Activated CD8-positive, alpha-beta memory T cell treated with anti-CD3 and anti-CD28 coated beads for 1 hour (primary cell): ENCODE measurements at places on chromosomes 4 and X.

DNA sequence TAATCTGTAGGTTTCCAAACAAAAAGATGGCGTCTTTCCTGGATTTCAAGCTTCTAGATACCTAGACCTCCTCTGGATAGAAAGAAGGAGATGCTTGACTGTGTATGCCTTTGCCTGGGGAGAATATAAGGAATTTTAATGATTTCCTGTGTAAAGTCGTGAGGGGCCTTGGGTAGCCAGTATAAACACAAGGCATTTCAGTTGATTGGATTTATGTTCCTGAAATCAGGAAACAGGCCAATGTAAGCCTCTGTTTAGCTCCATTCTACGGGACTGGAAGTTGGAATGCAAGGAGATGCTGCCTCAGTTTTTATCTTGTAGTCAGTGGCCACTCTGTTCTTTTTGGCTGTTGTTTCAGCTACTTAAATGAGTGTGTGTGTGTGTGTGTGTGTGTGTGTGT is 137.2 kb downstream of the GUCY2F start:
- no peak for DNase-seq

- DNase-seq, result peak; percentile 27
These were observed 78.0 kb upstream of the DRD5 start for GRCh38 chr4:9703391-9703790.

DNA sequence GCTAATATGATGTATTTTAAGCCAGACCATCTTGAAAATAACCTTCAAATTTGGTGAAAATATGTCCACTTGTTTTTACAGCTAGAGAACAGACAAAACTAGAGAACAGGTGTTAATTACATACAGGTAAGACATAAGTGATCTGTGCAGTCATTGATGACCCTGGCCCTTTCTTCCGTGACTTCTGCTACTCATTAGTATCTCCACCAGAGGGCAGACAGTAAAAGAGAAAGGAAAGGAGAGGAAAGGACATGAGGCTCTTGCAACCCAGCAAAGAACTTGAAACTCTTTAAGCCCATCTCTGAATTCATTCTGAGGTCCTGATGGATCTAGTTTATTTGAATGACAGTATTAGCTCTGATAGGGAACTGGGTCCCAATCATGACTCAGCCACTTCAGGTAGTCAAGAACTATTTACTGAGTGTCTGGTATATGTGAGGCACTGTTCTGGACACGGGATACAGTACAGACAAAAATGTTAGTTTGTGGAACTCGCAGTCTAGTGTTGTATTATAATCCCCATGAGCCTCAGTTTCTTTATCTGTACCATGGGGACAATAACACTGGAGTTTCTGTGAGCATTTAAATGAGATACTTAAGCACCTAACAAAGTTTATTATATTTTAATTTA is 121.0 kb upstream of the TEX13D start:
- DNase-seq, result no peak

- no peak for DNase-seq
These were observed 51.5 kb upstream of the TBC1D9 start for GRCh38 chr4:140807491-140808252.

DNA sequence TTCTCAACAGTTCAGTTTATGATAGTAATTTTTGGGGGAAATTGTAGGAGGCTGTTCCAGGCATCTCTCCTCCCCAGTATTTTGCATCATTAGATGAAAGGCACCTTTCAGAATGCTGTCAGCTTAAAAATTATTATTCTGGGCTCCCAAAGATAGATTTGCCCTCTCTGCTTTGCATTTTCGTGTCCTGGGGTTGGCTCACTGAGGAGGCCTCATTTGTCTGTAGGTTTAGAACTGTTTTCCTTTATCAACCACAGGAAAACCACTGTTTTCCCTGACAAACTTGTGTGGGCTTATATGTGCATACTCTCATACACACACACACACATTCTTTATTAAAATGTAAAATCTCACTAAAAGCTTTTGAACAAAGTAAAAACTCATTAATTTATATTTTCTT is 197.2 kb upstream of the VCX3A start:
- no peak for DNase-seq

DNA sequence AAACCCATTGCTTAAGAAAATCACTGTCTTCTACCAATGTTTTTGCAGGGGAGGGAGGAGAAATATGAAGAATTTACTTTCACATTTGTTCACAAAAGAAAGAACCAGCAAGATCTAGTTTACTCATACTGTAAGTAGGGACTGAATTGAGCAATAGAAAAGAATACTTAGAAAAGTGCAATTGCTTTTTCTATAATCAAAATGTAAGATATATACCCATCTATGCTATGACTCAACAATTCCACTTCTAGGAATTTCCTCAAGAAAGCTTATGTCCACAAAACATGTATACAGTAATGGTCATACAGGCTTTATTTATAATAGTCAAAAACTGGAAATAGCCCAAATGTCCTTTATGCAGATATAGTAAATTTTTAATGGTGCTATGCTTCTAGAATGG is 196.4 kb downstream of the LRBA start:
- no peak for DNase-seq

GRCh38 chrX:150766351-150767044 is 73.3 kb downstream of the MTMR1 start:
- DNase-seq, result no peak

DNA sequence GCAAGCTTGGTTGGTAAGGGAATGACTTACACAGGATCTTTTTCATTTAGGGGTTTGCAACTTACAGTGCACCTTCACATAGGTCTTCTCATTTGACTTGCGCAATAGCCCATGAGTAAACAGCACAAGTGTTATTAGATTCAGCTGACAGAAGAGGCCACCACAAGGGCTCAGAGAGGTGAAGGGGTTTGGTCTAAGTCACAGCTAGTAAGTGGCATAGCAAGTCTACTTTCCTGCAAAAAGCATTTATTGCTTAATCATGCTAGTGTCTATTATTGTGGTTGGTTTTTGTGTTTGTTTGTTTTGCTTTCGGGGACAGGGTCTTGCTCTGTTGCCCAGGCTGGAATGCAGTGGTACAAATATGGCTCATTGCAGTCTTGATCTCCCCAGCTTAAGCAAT is 83.3 kb downstream of the SPRY1 start:
- DNase-seq, result no peak
